Neural progenitor cell (in vitro differentiated cells): ENCODE measurements at places on chromosomes 3 and 15. TPM values are rescaled to one million over a fixed set of nuclear protein-coding genes. Genes with fewer than 3 reads are reported as not detected.

- H3K4me3 ChIP-seq, result no peak overlapping the region
- no peaks in the 10 kb centered on the region for H3K36me3 ChIP-seq
- no peaks in the 10 kb centered on the region for H3K27me3 ChIP-seq
- peaks cover 11% of the 10 kb centered on the region for H3K4me1 ChIP-seq
These were observed 378.3 kb downstream of the IL5RA start for GRCh38 chr3:2731843-2732242.

DNA sequence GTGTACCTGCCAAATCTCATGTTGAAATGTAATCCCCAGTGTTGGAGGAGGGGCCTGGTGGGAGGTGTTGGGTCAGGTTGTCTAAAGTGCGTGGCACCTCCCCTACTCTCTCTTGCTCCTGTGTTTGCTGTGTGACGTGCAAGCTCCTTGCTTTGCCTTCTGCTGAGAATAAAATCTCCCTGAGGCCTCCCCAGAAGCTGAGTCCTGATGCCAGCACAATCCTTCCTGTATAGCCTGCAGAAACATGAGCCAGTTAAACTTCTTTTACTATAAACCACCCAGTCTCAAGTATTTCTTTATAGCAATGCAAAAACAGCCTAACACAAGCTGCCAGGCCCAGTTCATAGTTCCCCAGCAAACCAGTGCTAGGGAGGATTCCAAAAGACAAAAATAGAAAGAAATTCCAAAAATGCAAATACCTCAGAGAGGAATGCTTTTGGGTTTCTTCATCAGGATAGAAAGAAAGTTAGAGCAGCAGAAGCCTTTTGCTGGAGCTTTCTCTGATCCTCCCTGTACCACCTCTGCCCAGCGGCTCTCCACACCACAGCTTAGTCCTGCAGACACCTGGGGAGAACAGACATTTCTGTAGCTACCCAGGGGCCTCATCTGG, 25.9 kb upstream of the CDV3 start:
- H3K27ac ChIP-seq, result peak overlapping the region; percentile 48
- DNase-seq, result no peak
- peaks cover 8% of the 10 kb centered on the region for H3K4me1 ChIP-seq
- H3K27me3 ChIP-seq, result no peaks in the 10 kb centered on the region
- H3K4me3 ChIP-seq, result no peak overlapping the region

DNA sequence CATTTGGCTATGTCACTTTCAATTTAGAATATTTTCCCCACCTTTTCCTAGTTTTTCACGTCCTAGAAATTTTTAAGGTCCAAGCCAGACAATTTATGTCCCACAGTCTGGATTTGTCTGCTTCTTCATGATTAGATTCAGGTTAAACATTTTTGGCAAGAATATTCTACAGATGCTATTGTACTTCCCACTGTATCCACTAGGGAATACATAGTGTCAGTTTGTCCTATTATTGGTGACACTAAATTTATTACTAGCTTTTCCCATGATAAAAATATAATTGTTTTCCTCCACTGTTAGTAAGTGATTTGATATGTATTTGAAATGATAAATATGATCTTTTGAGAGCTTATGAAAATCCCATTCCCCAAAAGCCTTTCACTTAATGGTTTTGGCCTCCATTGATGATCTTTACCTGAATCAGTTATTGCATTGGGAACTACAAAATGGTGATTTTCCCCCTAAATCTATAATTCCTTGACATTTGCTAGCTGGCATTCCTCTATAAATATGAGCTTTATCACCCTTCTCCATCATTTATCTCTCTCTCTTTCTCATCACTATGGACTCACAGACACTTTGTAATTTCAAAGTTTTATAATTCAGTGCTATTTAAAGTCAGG, 8.3 kb downstream of the ARL14 start:
- no peak overlapping the region for H3K27ac ChIP-seq
- H3K27me3 ChIP-seq, result no peaks in the 10 kb centered on the region
- H3K4me1 ChIP-seq, result no peaks in the 10 kb centered on the region
- no peaks in the 10 kb centered on the region for H3K36me3 ChIP-seq

The KBTBD13 gene
- not detected in 2 replicates for total RNA-seq

The SMCO1 gene
- not detected in 2 replicates for total RNA-seq

The RASGRP1 gene
- 2.5 and 3.8 TPM in 2 replicates for total RNA-seq

GRCh38 chr3:127037971-127038446, 55.1 kb downstream of the PLXNA1 start:
- peaks cover 2% of the 10 kb centered on the region for H3K4me1 ChIP-seq
- H3K27ac ChIP-seq, result no peak overlapping the region
- H3K4me3 ChIP-seq, result no peak overlapping the region
- no peaks in the 10 kb centered on the region for H3K36me3 ChIP-seq
